ENCODE measurements at places on chromosomes 4 and X.
A peak's percentile ranks its signal among the peaks of the same experiment; 100 is the strongest.

DNA sequence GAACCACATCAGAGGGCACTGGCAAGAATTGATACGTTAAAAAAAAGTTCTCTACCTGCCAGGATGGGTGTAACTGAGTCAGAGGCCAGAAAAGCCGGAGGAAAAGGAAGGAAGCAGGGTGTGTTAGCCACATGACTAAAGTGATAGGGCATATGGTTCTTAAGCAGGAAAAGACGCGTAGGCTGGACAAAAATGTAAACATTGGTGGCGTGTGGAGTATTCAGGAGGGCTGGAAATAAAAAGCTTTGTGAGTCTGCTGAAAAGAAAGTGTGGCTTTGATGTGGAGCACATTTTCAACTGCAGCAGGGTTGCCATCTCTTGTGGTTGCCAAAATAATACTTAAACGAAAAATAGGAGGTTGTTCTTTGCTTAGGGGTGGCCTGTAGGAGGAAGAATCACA lies 186.5 kb upstream of the RPL34 start:
- DNase-seq, result peak; percentile 20

- DNase-seq, result no peak
Measured at GRCh38 chr4:6710282-6710681, 617 bp upstream of the MRFAP1L1 start.

- no peak for DNase-seq
Measured at GRCh38 chr4:81565142-81565870, 93.6 kb upstream of the RASGEF1B start.

GRCh38 chrX:281166-281999 lies at the start of gene PLCXD1:
PLCXD1 (plus strand) TSS chrX:281381; CDS start chrX:284188, 2,807 bp downstream.
- peak; percentile 81 for DNase-seq

GRCh38 chr4:96009427-96010119 lies 169.7 kb downstream of the PDHA2 start:
- DNase-seq, result no peak

Data from hematopoietic multipotent progenitor cell treated with erythropoietin and hydrocortisone succinate and interleukin-3 and kit ligand, for 6 days (in vitro differentiated cells).